ENCODE measurements at places on chromosomes 12 and 14.

GRCh38 chr12:85617307-85618091 is 218.7 kb downstream of the RASSF9 start:
- peak; percentile 61 for DNase-seq

- DNase-seq: peak; percentile 89
Measured at GRCh38 chr14:89221109-89221810, 195.8 kb downstream of the FOXN3 start.

DNA sequence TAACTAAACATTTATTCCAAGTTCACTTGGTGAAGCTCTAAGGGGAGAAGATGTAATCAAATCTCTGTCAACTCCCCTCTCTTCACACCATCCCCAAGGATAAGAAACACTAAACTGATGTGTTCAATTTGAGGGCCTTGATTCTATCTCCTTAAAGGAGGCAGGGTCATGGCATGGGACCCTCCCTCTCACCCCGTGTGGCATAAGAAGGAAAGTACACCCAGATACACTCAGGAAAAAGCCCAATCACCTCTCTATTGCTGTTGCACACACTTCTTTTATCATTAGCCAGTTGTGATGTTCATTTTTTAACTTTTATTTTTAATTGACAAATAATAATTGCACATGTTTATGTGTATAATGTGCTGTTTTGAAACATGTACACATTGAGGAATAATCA is 35.1 kb downstream of the WASHC3 start:
- DNase-seq: no peak

- no peak for DNase-seq
Measured at GRCh38 chr12:94380507-94380906, 79.2 kb downstream of the CEP83 start.

DNA sequence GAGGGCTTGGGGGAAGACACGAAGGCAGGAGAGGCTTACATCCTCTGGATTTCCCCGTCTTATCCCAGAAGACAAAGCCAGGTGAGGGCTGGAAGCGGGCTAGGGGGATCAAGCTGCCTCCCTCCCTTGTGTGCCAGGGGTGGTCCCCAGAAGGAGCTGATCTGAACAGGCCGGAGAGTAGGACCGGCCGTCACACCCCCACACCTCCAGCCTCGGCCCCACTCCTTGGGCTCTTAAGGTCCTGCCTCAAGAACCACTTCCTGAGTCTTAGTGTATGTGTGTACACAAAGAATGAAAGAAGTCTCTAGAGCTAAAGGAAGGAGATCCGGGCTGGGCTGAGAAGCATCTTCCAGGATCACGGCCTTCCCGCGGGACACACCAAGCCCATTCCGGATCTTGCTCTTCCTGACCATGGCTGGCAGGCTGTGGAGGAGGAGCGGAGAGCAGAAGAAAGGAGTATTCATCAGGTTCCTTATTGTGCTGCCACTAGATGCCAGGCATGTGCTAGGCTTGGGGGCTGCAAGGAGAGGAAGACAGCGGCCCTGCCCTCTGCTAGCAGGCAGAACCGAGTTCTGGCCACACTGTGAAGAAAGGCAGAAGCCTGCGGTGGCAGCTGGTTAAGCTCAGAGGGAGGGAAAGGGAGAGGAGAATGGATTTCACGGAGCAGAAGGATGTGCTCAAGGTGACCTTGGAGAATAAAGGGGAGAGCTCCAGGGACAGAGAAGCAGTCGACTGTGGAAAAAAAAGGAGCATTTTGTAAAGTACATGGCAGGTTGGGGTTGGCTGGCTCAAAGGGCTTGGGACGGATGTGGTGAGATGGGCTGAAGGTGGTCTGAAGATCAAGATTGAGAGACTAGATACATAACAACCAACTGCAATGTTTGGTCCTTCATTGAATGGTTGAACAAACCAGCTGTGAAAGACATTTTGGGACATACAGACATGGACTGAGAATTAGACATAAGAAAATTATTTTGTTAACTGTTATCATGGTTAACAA is 1.3 kb upstream of the CD63 start:
- no peak for DNase-seq

- DNase-seq: no peak
Measured at GRCh38 chr14:99121319-99121875, 150.6 kb downstream of the BCL11B start.

DNA sequence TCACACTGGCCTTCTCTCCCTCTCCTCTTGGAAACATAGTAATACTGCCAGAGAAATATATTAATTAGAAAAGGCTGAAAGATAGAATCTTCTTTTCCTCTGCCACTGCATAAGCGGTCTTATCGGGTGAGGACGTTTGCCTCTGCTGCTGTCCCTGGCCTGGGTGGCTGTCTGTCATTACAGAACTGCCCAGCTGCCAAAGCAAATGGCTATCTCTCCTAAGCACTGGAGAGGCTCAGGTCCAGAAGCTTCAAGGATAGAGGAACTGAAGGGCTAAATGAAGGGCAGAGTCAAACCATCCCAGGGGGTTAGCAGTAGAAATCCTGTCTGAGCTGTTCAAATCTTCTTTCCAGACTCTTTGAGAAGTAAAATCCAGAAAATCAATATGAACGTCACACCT is 198.6 kb upstream of the CAND1 start:
- DNase-seq: no peak
